AG10803 (cell line): ENCODE measurements at places on chromosomes 12 and 14.

- DNase-seq, result no peak
Measured at GRCh38 chr14:77541905-77542304, 43.3 kb upstream of the ISM2 start.

DNA sequence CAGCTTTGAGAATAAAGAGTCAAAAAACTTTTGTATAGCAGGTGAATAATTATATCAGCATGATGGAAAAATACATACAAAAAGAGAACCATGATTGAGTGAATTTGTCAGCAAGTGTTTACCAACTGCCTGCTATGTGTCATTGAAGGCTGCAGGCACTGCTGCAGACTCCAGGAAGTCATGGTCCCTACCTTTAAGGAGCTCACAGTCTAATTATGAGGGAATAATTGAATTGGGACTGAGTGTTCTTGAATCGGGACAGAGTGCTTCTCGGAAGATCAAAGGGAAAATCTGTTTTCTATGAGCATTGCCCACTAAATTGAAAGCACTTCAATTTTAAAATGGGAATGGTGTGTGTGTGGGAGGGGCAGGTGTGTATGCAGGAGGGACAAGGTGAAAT lies 9.5 kb downstream of the OR10AD1 start:
- no peak for DNase-seq

- no peak for DNase-seq
Measured at GRCh38 chr12:105955976-105956375, 182.8 kb downstream of the NUAK1 start.

DNA sequence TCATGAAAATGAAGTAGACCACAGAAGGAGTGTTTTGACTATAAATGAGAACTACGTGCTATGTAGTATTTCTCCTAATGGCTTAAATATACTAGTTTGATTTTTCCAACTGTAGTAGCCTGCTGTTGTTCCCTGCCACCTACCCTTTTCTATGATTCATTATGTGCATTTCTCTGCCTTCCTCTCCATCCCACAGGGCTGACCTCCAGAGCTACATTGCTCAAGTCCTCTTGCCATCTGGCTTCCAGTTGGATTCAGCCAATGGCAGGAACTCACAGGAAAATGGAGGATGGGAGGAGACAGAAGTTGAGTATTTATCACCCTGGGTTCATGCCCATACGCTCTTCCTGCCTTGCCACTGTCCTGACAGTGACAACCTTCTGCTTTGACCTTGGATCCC lies 515.3 kb downstream of the SOX5 start:
- no peak for DNase-seq

DNA sequence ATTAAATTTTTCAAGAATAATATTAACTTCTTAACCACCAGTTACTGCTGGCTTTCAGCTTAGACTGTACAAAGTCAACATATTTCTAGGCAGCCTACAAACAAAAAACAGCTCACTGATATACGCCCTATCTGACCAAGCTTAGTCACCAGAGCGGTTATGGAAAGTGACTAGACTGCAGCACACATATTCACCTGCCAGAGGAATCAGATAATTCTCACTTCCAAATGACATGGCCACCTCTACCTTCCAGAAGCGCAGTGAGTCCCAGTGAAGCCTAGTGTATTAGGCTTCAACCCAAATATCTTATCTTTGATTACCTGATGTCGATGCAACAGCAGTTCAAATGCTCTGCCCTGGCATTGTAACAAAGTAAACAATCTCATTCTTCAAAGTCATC lies 8.5 kb downstream of the STXBP6 start:
- no peak for DNase-seq

GRCh38 chr14:90235179-90235976 lies 21.0 kb upstream of the PSMC1 start:
- peak; percentile 45 for DNase-seq

- no peak for DNase-seq
Measured at GRCh38 chr14:100629098-100629497, 41.9 kb upstream of the BEGAIN start.

DNA sequence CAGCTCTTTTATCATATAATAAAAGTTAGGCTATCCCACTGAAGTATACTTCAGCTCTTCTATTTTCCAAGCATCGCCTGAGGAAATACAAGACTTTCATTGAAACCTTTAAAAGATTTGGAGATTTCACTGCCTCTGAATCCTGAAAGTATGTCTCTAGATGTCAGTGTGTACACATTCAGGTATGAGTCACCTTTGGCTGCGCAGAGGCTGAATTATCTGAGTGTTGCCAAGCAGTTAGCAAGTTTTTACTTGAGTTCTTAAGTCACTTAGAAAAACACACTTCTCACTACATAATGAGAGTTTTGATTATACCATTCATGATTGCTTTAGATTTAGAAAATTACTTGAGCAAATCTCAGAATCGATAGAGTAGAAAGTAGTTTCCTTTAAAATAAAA lies 210.3 kb downstream of the TMTC2 start:
- no peak for DNase-seq

DNA sequence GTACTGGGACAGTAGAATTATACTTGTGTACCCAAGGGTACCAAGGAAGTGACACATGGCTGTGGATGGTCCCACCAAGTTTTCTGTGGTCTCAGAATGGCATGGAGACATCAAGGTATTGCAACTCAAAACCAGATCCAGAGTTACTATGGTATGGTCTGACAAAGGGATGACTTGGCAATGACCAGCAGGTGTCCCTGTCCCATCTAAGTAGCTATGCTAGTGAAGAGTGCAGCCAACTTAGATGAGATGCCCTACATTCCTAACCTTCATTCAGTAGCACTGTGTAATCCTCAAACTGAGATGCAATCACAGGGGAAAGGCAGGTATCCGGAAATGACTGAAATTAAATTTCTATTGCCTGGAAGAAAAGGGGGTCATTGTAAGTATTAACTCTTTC lies 188.7 kb upstream of the TMEM260 start:
- DNase-seq, result no peak

GRCh38 chr12:65885716-65886115 lies 61.4 kb downstream of the HMGA2 start:
- no peak for DNase-seq
